ENCODE measurements at places on chromosomes 13 and 19.

- no peak for DNase-seq
These were observed 473.2 kb downstream of the DCT start for GRCh38 chr13:94006296-94006695.

DNA sequence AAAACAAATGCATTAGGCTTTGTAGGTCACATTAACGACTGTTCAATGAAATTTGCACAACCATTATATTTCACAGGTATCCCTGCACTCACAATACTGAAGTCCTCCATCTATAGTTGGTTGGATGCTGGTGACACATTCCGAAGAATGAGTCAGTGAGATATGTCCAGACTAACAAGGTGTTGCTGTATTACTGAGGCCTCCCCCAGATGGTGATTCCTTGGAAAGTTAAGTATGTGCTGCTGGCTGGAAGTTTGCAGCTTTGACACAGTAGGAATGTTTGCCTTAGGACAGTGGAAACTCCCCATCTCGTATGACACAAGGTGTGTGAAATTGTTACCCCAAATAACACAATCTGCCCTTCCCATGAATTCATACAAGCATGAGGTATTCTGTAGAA is 46.6 kb downstream of the FGF14 start:
- no peak for DNase-seq

GRCh38 chr19:10052602-10053360 is 33.3 kb upstream of the SHFL start:
- DNase-seq, result no peak

DNA sequence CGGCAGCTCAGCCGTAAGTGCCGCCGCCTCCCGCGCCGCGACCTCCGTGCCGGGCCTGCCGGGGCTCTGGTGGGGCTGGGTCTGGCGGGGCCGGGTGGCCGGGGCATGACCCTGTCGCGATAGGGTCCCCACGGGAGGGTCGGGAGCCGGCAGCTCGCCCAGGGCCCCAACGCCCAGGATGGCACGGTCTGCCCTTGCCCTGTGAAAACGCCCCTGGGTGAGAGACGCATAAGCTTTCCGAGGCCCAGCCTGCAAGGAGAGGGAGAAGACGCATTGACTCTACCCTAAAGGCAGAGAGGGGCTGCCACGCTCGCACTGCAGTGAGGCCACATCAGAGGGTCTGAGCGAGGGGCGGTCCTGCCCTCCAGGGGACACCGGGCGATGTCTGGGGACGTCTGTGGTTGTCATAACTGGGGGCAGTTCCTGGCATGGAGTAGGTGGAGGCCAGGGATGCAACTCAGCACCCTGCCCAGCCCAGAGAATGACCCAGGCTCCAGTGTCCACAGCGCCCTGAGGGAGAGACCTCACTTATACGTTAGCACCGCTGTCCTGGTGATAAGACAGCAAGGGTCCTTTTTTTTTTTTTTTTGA is 539 bp downstream of the ZNF554 start:
- peak; percentile 6 for DNase-seq

DNA sequence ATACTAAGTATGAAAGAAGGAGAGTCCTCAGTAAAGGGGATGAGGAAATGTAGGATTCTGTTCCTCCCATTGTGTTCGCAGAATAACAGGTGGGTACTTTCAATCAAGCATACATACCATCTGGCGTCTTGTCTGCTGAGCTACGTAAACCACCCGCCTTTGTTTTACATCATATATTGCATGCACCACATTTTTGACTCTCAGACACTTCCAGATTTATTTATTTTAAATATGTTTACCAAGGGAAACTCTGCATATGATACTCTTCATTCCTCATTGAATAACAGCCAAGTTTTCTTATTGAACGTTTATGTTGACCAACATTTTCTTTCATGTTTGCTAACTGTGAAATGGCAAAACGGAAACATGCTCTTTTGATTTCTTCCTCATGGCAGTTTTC is 174.1 kb downstream of the FGF14 start:
- DNase-seq, result no peak

DNA sequence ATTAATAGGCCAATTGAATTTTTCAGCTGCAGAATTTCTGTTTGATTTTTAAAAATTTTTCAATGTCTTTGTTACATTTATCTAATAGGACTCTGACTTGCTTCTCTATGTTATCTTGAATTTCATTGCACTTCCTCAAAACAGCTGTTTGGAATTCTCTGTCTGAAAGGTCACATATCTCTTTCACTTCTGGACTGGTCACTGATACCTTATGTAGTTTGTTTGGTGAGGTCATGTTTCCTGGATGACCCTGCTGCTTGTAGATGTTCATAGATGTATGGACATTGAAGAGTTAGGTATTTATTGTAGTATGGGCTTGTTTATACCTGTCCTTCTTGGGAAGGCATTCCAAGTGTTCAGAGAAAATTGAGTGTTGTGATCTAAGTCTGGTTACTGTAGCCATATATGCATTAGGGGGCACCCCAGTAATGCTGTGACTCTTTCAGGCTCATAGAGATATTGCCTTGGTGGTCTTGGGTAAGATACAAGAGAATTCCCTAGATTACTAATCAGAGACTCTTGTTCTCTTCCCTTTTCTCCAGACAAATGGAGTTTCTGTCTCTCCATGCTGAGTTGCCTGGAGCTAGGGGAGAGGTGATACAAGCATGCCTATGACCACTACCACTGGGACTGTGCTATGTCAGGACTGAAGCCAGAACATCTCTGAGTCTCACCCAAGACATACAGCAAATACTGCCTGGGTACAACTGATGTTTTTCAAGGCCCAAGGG is 27.8 kb downstream of the RFC3 start:
- DNase-seq, result no peak

DNA sequence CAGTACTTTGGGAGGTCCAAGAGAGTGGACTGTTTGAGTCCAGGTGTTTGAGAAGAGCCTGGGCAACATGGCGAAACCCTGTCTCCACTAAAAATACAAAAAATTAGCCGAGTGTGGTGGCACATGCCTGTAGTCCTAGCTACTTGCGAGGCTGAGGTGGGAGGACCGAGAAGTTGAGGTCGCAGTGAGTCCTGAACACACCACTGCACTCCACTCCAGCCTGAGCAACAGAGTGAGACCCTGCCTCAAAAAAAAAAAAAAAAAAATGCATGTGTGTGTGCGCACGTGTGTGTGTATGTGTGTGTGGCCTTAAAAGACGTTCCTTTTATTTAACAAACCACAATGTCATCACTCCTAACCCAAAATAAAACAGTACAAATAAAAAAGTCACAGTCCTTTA is 62.6 kb downstream of the MAP4K1 start:
- no peak for DNase-seq

DNA sequence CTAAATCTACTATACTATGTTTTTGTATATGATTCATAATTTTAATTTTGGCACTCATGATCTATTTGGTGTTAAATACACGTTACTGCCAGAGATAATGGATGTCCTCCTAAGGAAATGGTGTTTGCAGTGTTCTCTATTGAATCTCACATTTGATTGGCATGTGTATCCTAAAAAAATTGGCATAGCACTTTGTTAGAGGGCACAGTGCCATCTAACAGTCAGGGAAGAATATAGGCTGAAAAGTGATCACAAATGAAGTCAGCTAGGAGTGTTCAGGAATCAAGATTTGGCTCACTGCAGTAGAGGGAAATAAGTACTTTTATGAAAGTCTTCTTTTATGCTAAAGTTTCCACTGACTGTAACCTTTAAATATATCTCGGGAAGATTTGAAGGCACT is 624.6 kb downstream of the GPC6 start:
- DNase-seq, result no peak

GRCh38 chr13:53207556-53207955 is 178.9 kb downstream of the OLFM4 start:
- no peak for DNase-seq

- no peak for DNase-seq
These were observed 15.3 kb upstream of the SPATA13 start for GRCh38 chr13:24145240-24145639.

DNA sequence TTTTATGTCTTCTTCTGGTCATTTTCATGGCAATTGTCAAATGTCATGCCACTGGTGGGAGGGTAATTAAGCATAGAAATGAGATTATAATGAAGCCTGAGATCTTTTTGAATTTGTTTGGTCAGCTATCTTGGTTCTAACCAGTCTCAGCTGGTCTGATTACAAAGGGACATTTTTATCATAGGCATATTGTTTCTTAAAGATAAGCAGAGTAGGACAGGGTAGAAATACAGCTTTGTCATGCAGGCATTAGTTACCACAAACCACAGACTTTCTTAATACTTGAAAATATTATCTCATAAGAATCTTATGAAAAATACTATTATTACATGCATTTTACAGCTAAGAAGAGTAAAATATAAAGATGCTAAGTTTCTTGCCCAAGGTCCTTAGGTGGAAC is 1761.5 kb downstream of the PCDH9 start:
- DNase-seq, result no peak

DNA sequence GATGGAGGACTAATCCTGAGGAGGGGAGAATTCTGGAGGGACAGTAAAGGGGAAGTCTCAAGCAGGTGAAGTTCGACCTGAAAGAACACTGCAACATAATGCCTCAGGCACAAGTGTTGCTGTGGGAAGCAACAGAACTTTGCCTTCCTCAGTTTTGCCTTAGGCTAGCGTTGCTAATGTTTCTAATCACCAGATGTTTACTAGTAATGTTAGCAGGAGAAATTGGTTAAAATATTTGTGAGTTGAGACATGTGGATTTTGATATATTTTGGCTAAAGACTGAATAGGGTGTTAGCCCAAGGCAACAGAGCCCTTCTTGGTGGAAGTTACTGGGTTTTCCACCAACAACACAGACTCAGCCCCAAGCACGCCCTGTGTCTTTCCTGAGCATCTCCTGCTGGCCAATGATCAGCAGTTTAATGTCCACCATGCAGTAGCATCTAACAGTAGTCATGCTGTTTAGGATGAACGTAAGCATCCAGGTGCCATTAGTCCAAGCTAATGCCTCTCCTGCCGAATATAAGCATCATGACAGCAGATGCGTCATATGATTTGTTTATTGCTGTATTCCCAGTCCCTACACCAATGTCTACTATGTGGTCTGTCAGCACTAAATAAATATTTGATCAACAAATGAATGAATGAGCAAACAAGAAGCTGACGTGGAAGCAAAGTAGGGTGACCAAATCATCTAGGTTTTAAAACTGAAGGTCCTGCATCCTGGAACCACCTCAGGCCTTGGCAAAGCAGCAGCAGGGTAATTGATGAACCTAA is 511.9 kb upstream of the HTR2A start:
- no peak for DNase-seq

GRCh38 chr19:45790942-45791341 is 1.7 kb downstream of the DMWD start:
- peak; percentile 33 for DNase-seq

GRCh38 chr13:50529154-50529882 is 314.2 kb downstream of the DLEU7 start:
- peak; percentile 8 for DNase-seq

GRCh38 chr13:97726664-97727280 is 226.7 kb upstream of the IPO5 start:
- DNase-seq, result no peak

- DNase-seq, result no peak
These were observed 59.6 kb downstream of the WDFY2 start for GRCh38 chr13:51643882-51644281.

- no peak for DNase-seq
These were observed 27.6 kb downstream of the SCEL start for GRCh38 chr13:77563111-77563510.

DNA sequence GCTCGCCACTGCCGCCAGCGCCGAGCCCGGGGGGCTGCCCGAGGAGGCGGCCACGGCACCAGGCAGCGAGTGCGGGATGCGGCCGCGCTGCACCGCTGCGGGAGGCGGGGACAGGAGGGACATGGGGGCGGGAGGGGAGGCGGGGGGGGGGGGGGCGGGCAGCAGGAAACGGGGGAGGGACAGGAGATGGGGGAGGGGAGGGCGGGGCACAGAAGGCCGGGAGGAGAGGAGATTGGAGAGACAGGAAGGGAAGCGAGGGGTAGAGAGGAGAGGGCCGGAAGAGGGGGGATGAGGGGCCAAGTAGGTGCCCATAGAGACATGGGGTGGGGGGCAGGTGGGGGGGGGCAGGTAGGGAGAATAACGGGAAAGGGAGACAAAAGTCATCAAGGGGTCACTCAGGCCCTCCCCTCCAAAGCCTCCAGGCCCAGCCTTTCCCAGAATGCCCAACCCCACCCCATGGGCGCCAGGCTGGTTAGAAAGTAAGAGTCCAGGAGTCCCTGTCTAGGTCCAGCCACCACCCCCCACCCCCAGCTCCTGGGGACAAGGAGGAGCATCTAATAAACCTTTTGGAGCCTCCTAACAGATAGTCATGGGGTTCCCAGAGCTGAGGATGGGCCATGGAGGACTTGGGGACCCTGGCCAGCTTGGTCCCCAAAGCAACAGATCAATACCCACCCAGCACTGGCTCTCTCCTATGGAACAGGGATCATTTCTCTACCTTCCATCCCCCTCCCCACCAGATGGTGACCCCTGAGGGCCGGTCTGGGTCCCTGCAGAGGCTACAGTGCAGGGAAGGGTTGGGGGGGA is 9.5 kb downstream of the NR2F6 start:
- DNase-seq, result no peak

GRCh38 chr19:16062789-16063188 is 13.5 kb upstream of the TPM4 start:
- DNase-seq, result peak; percentile 78

GRCh38 chr19:42465827-42466280 is 23.1 kb upstream of the CXCL17 start:
- DNase-seq, result no peak

DNA sequence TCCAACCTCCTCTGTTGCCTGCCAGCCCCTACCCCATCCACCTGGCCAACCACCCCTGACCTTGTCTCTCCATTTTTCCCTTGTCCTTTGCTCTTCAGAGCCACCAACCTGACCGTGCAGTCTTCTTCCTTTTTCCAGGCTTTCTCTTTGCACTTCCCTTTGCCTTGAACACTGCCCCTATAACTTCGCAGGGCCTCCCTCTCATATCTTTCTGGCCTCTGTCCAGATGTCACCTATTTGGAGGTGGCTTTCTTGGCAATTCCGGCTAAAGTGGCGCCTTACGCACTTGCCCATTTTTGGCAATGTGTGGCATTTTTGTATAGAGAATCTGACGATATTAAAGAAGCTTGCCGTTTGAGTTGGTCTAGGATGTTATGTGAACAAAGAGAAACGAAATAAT is 844 bp downstream of the ZNF543 start:
- no peak for DNase-seq

- peak; percentile 10 for DNase-seq
These were observed 173.6 kb downstream of the NUFIP1 start for GRCh38 chr13:44815623-44816022.

GRCh38 chr13:75702476-75702875 is 66.3 kb downstream of the LMO7 start:
- DNase-seq, result no peak

Measured in activated naive CD4-positive, alpha-beta T cell treated with Interleukin-2 at 50 U/mL for 16 hours (primary cell).